ENCODE measurements at places on chromosomes 1 and 21.

DNA sequence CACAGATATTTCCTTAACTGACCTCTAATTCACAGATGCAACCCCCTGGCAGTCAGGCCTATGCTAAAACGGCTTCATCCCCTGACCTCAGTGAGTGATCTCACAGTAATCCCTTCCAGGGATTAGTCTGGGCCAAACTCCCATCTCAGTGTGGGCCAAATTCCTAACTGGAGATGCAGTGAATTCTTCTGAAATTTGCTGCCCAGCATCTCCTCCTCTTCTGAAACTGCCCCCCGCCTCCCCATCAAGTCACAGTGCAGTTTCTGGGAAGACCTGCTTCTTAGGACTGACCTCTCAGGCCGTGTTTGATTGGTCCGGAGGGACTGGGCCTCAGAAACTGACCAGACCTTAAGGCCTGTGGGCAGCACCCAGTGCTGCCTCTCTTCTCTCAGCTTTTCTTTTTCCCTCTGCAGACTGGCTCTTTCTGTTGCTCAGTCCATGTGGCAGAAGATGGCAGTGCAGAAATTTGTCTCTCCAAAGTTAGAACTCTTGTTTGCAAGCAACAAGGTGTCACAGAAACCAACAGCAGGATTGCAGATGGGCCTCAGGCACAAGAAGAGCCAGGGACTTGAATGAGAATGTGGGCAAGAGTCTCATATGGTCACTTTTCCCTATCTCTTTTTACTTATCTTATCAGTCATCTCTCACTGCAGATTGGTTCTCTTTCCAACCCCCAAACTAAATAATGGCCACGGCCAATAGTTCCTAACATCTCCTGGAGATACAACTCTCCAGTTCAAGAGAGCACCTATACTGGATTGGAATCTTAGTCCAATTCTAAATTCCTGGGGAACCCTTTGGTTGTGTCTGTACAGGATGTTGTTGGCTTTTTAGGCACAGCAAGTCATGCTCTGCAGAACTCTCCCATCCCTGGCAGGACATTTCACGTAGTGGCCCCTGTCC lies 95.5 kb upstream of the RALGPS2 start:
- no peak for DNase-seq

DNA sequence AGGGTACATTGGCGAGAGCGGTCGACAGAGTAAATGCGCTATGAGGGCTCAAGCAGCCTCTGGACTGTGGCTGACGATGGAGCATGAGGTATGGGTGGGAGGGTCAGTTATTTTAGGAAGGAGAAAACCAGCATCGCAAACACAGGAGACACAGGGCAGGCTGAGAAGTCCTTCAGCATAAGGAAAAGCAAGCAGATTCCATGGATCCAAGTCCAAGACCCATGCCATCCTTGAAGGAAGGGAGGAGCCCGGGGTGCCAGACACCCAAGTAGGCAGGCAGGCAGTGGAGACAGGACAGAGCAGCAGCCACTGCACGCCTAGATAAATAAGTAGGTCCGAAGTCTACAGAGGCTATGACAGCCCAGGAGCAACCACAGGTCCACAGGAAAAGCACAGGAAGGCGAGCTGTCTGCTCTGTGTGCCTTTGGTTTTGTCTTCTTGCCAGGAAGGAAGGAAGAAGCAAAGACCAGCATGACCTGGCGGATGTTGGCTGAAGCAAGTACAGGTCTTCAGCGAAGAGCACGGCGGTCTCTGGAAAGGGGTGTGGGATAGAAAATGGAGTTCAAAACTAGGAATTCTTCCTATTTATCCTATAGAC lies 76.4 kb upstream of the SLC45A1 start:
- no peak for DNase-seq

GRCh38 chr1:6584126-6585080 lies 4.6 kb downstream of the ZBTB48 start:
- no peak for DNase-seq

DNA sequence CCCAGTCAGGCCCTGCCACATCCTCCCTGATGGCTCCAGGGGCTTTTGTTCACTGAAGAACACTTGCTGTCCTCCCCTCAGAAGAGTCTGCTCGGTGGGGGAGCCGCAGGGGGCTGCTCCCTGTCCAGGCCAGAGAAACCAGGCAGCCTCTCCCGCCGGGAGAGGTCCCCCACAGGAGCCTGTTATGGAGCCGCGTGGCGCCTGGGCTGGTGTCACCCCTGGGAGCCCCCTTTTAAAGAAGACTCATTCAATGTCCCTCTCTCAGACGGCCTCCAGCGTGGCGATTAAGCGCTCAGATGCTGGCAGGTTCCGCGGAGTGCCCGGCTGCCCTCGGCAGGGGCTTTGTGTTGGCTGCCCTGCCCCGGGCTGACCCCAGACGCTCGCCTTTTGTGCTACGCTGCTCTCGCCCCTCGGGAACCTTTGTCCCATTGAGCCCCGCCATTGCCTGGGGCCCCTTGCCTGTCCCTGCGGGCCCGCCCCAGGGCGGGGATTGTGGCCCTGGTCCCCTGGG lies 43.1 kb downstream of the SKI start:
- no peak for DNase-seq

- DNase-seq, result no peak
Measured at GRCh38 chr1:174998569-174999215, 1.1 kb upstream of the CACYBP start.

DNA sequence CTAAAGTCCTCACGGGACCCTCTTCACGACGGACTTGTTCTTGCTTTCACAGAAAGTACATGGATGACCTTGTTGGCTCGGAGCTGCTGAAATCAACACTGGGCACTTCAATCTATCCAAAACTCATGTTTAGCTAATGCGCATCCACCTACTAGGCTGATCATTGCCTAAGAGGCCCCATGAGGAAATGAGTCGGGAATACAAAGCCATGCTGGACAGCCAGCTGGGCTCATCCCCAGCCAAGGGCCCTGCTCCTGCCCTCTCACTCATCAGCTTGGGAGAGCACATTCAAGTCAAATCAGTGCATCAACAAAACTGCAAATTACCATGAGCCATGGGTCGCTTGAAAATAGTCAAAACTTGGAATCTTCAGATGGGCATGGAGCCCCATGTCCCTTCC lies 14.8 kb upstream of the HEYL start:
- DNase-seq, result no peak

GRCh38 chr21:46307625-46308024 lies 16.0 kb downstream of the C21orf58 start:
- no peak for DNase-seq

- no peak for DNase-seq
Measured at GRCh38 chr1:231074046-231074445, 34.0 kb upstream of the FAM89A start.

- no peak for DNase-seq
Measured at GRCh38 chr1:22334860-22335550, 116.6 kb upstream of the ZBTB40 start.

DNA sequence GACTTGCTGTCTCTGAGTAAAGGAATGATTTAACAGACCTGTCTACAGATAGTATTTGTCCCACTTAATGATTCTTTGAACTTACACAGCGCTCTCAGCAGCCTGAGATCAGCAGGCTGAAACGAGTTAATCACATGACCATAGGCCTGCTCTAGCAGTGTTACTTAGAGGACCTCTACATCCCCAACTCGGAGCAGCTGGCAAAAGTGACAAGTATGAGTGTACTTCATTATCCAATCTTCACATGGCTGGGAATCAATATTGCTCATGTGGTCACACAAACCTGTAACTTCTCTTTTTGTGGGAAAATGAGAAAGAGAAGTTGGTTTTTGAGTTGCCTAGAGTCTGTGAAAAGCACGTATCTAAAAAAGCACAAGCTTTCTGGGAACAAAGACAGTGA lies 11.4 kb upstream of the ATP13A2 start:
- DNase-seq, result no peak

- no peak for DNase-seq
Measured at GRCh38 chr1:20368866-20369470, 78.3 kb downstream of the VWA5B1 start.

DNA sequence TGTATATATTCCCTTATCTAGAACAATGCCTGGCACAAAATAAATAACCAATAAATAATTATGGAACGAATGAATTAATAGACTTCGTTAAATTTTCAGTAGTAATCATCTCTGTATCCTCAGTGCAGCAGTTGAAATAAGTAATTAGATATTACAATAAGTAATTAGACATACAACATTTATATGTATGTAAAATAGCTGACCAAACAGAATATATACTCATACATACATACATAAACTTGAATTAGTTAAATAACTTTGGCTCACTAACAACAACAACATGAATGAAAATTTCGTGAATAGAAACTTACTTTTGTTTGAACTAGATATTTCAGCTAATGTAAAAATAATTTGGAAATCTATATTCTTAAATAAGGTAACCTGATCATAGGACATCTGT lies 14.6 kb upstream of the PTBP2 start:
- no peak for DNase-seq

DNA sequence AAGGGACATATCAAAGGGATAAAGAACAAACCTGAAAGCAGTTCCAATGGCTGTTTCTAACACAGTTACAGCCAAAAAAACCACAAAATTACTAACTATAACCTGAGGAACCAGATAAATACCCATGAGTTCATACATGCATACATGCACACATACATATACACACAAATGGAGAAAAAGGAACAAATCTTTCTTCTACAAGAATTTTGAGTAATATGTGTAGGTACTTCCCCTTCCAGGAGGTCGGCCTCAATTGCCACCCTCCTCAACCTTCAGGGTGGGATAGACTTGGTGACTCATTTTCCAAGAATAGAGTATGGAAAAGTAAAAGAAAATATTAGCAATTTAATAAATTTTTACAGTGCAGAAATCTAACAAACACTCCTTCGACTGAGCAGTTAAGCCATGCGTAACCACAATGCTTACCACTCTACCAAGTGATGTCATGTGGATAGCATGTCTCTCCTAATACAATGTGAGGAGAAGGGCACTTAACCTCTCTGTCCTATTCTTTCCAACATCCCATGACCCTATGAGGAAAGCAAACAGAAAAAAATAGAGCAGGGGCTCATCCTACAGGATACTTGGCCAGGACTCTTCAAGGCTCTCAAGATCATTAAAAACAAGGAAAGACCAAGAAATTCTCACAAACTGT lies 243.0 kb upstream of the RUNX1 start:
- no peak for DNase-seq

DNA sequence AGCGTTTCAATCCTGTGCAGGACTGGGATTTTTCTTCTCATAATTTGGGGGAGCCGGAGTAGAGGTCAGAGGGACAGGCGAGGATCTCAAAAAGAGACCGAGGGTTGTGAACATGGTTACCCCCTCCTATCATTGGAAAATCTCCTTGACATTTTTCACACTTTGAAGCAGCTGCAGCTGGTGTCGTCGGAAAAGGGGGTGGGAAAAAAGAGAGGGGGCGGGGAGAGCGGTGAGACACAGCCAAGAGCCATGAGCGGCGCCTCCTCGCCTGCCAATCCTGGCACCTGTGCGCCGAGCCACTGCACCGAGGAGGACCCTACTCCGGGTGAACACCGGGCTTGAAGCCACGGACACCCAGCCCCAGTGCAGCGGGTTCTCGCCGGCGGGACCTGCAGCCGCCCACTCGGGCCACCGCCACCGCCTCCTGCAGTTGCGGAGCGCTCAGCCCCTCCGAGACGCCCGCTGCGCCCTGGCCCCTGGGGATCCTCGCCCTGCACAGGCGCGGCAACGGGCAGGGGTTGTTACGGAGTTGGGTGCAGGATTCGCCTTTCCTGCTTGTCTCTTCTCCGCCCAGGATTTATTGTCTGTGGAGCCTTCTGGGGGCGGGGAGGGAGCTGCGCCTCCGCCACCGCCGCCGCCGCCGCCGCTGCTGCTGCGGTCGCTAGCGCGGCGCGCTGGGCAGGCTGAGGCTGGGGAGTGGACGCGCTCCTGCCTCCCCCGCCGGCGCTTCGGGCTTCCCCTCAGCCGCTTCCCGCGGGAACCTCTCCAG lies at the start of gene LRRC7:
Gene LRRC7, plus strand, starts transcription at position 271 of the 769 bp plus-strand sequence. CDS start 718 bp downstream, outside the sequence.
- no peak for DNase-seq

GRCh38 chr1:196951711-196952394 lies 8.3 kb downstream of the CFHR2 start:
- DNase-seq, result no peak

DNA sequence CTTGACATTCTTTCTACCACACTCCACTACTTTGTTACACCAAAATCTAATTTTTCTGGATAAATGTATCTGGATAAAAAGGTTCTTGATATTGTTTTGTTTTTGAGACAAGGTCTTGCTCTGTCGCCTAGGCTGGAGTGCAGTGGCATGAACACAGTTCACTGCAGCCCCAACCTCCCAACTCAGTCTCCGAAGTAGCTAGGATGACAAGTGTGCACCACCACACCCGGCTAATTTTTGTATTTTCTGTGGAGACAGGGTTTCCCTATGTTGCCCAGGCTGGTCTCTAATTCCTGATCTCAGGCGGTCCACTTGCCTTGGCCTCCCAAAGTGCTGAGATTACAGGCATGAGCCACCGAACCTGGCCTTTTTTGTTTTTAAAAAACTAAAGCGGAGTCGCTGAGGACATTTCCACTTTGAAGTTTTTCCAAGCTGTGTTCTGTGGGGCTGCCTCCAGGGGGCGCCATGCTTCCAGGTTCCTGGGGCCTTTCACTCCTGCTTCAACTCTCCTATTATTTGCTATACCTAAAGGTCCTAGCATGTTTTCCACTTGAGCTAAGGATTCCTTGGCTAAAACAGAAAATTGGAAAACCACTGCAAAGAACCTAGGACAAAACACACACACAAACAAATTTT lies 14.1 kb upstream of the NCMAP start:
- no peak for DNase-seq

Measured in left renal pelvis (tissue), 4 donors.